Right lung (tissue), 10 donors: ENCODE measurements at places on chromosomes 3 and 15. TPM values are rescaled to one million over a fixed set of nuclear protein-coding genes. Genes with fewer than 3 reads are reported as not detected.
A peak's percentile ranks its signal among the peaks of the same experiment; 100 is the strongest.

DNA sequence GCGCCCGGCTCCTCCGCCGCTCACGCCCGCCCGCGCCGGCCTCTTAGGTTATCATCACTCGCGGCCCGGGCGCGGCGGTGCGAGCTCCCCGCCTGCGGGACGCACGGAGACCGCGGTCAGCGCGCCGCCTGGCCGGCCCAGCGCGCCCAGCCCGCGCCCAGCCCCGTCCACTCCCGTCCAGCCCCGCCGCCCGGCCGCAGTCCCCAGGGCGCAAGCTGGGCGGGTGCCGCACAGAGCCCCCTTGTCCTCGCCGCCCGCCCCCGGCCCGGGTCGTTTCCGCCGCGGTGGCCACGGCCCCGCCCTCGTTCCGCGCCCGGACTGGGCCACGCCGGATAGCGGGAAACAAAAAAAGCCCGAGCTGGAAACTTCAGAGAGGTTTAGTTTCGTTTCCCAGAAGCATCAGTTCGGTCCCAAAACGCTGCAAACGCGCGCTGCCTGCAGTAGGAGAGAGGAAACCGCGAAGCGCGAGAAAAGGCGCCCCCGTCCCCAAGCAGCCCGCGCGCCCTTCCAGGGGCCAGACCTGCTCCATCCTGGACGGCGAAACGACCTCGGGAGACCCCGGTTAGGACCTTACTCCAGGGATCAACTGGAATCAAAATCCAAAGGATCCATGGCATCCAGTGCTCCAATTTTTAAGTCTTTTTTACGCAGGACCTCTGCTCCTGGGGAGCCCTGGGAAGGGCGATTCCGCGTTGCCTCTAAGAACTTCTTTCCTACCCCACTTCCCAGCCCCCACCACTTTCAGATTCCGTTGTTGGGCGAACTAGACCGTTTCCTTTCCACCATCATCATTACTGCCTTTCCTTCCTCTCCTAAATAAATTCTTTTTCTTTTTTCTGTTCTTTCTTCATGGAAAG, at the start of gene ATP10A:
Gene ATP10A (minus strand): TSS at position 217 of the 857 bp plus-strand sequence. CDS start 231 bp downstream, outside the sequence.
- DNase-seq, result peak; percentile 17

DNA sequence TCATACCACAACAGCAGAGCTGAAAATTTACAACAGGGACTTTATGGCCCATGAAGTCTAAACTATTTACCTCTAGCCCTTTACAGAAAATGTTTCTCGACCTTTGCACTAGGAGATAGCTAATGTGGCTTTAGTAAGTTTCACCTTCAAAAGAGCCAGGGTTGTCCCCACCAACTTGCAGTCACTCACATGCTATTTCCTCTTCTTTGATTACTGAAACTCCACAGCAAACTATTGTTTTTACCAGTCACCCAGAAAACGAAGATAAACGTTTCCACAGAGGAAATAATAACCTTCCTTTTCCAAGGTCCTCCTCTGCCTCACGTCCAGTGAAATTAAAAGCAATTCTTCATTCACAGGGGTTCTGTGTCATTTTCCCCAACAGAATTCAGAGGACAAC, 48.2 kb downstream of the WWTR1 start:
- no peak for DNase-seq

DNA sequence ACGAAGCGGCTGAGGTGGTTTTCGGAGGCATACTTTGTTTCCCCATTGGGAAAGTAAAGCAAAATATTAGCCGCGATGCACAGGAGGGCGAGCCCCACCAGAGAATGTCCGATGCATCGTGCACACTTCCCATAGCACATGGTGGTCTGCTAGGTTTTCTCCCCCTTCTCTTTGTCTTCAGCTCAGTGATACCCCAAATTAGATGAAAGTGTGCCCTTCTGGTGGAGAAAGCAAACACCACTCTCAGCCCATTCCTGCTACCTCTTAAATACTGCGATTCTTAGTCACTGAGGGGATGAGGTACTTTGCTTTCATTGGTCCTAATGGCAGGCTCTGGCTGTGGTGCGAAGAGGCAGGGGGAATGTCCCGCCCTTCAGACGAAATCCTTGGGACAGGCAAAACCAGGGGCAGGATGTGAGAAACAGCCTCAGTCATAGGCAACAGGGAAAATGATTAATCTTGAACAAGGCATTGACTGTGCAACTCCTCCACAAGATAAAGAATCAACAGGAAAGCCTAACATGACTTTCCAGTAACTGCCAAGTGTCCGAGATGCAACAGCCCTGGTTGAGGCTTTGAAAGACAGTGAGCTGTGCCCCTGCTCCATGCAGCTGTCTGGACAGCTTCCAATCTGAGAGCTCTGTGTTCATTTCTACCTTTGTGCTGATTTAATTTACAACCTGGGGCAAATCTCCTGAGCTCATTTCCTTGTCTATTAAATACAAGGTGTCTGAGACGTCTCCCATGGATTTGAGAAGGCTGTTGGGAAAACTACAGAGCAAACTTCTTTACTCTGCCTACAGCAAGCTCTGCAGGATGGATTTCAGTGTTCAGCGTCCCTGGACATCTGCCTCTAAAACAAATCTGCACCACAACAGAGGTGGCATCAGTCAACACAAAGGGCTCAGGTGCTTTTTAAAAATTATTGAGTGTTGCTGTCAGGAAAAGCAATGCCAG, at the start of gene TM4SF1:
Gene TM4SF1 (minus strand): TSS at position 242 of the 957 bp plus-strand sequence. CDS start 102 bp downstream, at position 140.
- DNase-seq, result peak; percentile 52

DNA sequence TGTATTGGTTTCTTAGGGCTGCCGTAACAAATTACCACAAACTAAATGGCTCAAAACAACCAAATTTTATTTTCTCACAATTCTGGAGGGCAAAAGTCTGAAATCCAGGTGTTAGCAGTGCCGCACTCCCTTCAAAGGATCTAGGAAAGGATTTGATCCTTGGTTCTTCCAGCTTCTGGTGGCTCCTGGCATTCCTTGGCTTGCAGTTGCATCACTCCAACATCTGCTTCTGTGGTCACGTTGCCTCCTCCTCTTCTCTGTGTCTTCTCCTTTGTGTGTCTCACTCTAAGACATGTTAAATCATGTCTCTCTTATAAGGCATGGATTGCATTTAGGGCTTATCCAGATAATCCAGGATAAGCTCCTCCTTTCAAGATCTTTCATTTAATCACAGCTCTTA, 262.2 kb downstream of the MEX3B start:
- no peak for DNase-seq

- no peak for DNase-seq
These were observed 112.5 kb downstream of the FOXB1 start for GRCh38 chr15:60116456-60117089.

AGTR1 gene
- polyA plus RNA-seq, result 30.7 TPM

HDGFL3 gene
- polyA plus RNA-seq, result 80.7 TPM

TTC23 gene
- 41.9 TPM for polyA plus RNA-seq

IMPG2 gene
- 0.80 TPM for polyA plus RNA-seq
